Activated T-cell treated with anti-CD3 and anti-CD28 coated beads for 24 hours (primary cell): ENCODE measurements at places on chromosomes 16 and 17.
A peak's percentile ranks its signal among the peaks of the same experiment; 100 is the strongest.

DNA sequence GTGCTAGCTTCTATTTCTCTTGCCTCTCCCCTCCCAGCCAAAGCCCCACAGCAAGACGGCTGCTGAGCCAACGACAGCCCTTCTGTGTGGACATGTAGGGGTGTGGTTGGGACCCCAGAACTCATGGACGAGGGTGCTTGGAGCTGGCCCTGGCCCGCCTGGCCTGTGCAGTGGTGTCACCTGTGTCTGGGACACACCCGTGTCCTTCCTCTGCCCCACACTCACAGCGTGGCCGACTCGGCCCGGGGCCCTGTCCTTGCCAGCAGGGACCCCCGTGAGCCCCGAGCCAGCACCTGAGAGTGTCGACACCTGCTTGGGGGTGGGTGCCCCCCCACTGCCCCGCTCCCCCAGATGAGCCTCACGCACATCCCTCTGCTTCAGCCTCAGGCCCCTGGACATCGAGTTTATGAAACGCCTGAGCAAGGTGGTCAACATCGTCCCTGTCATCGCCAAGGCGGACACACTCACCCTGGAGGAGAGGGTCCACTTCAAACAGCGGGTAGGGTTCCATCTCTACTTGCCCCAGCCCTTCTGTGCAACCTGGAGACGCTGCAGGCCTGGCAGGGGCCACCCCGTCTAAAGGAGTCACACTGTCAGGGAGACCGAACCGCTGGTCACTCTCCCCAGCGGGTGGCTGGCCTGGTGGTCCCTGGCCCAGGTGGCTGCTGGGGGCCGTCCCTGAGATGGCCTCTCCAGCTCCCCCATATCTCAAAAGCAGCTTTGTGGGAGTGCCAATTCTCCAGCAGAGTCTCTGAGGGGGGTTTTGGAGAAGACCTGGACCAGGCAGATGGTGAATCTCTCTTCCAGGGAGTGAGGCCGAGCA lies 349.8 kb downstream of the SEC14L1 start:
- DNase-seq: no peak

- peak; percentile 69 for DNase-seq
These were observed at the start of gene PIK3R5 for GRCh38 chr17:8965394-8966168. PIK3R5 (minus strand) TSS chr17:8965707; CDS start chr17:8911494, 54,213 bp downstream.

DNA sequence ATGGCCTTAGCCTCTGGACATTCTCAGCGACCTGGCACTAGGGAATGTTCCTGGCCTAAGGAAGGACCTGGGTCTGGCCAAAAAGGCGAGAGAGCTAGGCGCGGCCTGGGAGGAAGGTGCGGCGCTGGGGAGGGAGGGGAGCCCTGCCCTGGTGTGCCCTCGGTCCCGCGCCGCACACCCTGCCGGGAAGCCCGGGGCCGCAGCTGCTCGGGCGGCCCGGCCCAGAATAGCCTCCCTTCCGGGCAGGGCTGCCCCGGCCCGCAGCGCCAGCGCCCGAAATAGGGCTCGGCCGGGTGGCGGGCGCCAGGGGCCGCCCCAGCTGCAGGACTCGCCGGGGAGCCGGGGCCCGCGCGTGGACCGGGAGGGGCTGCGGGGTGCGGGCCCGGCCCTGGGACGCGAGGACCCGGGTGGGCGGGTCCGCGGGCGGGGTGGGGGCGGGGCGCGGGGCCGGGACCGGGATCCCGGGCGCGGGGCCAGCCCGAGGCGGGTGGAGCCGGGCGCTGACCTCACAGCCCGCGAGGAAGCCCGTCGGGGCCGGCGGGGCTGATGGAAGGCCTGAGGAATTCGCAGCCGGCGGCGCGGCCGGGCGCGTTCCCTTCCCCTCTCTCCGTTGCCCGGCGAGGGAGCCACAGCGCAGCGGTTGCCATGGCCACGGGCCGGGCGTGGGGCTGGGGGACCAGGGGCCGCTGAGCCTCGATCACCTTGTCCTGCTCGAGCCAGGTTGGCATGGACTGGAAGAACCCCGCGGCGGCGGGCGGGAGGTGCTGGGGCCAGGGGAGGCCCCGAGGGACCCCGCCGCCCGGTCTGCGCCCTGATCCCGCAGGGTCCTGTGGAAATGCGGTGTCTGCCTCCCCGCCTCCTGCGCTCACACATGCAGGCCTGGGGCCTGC lies 18.1 kb downstream of the SOCS3 start:
- no peak for DNase-seq

GRCh38 chr16:12515746-12516145 lies 287.9 kb downstream of the CPPED1 start:
- no peak for DNase-seq

DNA sequence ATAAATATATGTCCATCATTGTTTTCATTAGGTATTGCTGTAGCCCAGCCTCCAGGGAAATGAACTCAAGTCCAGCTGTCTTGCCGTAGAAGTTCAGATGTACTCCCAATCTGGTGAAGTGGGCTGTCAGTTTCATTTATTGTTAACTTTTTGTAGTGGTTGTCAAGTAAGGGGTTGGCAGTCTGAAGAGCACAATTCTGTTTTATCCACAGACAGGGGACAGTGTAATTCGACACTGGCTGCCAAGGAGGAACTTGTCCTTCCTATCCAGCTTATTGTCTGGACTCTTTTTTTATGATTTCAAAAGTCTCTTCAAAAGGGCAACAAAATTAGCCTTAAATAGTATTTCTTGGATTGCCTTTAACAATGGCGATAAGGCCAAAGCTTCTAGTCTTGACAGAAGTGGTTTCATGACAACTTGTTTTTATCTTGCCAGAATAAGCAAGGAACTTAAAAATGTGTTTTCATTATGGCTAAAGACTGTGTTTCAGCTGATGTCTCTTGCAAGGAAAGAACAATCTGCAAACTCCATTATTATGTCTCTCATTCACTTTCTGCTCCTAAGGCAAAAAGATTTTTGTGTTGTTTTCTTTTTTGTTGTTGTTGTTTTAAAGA lies 73.9 kb upstream of the TANC2 start:
- DNase-seq: no peak

- no peak for DNase-seq
These were observed 985 bp upstream of the FZD2 start for GRCh38 chr17:44556166-44556831.

DNA sequence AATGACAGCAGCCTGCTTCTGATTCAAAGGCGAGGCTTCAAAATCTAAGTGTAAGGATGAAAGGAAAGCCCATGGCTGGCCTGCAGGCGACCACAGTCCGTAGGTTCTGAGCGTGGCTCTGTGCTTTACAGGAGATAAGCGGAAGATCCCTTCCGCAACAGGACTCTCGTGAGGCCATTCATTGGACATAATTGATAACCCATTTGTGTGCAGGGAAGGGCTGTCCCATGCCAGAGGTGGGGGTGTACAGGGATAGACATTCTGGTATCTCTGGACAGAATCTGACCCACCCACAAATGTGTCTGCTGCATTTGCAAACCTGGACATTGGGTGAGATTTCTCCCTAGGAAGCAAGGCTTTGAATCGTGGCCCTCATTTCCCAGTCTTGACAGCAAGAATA lies 4.0 kb downstream of the CYB561 start:
- no peak for DNase-seq

- DNase-seq: no peak
These were observed 136.7 kb downstream of the SNX11 start for GRCh38 chr17:48244121-48244711.

DNA sequence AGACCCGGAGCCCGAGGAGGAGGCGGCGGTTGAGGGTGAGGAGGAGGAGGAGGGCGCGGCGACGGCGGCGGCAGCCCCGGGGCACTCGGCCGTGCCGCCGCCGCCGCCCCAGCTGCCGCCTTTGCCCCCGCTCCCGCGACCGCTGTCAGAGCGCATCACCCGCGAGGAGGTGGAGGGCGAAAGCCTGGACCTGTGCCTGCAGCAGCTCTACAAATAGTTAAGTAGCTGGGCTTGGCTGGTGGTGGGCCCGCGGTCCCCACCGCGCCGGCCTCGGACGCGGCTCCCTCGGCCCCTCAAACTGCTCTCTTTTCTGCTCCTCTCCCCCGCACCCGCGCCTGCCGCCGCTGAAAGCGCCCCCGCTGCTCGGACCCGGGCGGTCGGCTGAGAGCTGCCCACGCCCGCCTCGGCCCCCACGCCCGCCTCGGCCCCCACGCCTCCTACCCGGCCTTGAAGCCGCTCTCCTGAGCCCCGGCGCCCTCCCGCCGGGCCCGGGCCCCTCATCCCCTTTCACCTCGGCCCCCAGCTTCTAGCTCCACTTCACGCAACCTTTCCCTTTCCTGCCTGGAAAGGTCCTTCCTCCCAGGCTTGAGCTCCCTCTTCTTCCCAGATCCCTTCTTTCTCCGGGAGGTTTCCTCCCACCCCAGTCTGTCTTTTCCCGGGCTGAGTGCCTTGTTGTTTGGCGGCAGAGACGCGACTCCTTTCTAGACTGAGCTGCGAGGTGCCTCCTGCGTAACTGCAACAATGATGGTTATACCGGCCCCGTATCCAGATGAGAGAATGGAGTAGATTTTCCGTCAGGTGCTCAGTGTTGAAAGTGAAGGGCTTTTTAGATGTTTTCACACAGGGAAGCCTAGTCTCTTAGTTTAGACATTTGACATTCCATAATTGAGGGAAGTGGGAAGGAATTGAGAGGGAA lies 850 bp downstream of the PPM1E start:
- no peak for DNase-seq

GRCh38 chr17:53137869-53138268 lies 684.9 kb upstream of the KIF2B start:
- DNase-seq: no peak

DNA sequence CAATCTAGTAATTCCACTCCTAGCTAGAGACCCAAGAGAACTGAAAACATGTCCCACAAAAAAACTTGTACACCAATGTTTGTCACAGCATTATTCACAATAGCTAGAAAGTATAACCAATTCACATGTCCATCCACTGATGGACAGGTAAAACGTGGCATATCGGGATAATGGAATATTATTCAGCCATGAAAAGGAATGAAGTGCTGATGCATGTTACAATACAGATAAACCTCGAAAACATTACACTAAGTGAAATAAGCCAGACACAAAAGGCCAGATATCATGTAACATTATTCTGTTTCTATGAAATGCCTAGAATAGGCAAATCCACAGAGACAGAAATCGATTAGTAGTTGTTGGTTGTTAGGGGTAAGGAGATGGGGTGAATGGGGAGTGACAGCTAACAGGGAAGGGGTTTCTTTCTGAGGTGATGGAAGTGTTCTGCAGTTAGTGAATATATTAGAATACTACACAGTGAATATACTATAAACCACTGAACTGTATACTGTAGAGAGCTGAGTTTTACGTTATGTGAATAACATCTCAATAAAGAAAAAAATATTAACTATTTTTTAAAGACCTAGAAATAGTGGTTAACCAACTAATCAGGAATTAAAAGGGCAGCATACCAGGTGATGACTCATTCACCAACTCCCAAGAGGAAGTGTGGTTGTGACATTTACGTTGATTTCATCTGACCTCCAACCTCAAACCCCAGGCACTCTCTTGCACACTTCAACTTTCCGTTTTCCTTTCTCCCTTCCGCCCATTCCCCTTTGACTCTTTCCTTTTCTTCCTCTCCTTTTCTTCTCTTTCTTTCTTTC lies 48.6 kb downstream of the GAS7 start:
- DNase-seq: no peak

- DNase-seq: no peak
These were observed 56.8 kb downstream of the HIC1 start for GRCh38 chr17:2111691-2112090.

GRCh38 chr16:25855063-25855462 lies 163.3 kb downstream of the HS3ST4 start:
- DNase-seq: no peak

DNA sequence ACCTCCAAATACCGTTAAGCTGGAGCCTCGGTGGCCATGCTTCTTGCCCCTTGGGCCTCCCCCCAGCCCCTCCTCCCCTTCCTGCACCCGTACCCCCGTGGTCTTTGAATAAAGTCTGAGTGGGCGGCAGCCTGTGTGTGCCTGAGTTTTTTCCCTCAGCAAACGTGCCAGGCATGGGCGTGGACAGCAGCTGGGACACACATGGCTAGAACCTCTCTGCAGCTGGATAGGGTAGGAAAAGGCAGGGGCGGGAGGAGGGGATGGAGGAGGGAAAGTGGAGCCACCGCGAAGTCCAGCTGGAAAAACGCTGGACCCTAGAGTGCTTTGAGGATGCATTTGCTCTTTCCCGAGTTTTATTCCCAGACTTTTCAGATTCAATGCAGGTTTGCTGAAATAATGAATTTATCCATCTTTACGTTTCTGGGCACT lies 928 bp downstream of the HBA1 start:
- DNase-seq: no peak

DNA sequence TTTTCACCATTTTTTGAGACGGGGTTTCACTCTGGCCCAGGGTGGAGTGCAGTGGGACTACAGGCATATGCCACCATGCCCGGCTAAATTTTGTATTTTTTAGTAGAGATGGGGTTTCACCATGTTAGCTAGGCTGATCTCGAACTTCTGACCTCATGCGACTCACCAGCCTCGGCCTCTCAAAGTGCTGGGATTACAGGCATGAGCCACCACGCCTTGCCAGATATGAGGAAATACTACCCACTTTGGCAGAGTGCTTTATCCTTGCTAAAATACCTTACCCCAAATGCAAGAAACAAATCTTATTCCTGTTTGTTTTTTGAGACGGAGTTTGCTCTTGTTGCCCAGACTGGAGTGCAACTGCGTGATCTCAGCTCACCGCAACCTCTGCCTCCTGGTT lies 62.9 kb upstream of the MGAT5B start:
- no peak for DNase-seq

DNA sequence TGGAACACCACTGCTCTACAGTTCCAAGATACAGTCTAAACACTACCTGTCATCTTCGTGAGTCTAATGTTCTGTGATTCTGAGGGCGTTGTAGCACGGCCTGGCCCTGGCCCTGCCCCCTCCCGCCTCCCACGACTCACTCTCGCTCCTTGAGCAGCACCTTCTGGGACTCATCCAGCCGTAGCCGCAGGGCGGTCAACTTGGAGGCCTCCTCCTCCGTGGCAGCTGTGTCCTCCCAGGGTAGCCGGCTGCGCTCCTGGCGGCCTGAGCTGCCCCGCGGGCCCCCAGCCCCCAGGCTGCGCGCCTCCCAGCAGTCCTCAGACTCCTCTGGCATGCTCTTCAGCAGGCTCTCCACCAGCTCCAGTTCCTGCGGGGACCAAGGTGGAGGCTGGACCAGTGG lies 10.6 kb downstream of the CCDC102A start:
- DNase-seq: no peak

DNA sequence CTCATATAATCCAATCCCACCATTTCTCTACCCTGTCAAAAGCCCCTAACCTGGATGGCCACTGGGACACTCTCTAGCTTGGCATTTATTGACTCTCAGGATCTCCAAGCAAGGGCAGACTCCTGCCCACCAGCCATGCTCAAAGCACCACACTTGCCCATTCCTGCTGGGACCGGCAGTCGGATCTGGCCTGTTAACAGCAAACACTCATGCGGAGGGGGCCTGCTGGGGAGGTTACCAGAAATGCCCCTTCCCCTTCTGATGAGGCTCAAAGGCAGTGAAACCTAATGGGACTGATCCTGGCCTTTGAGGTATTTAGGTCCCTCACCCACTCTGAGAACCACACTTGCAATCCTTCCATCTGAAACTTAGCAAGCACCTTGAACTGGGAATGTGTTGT lies 6.5 kb upstream of the CCL1 start:
- DNase-seq: no peak

- DNase-seq: no peak
These were observed 31.7 kb downstream of the RPH3AL start for GRCh38 chr17:320809-321385.

- DNase-seq: no peak
These were observed 33.1 kb downstream of the ABR start for GRCh38 chr17:1146561-1147265.

- DNase-seq: no peak
These were observed 77.1 kb downstream of the USP31 start for GRCh38 chr16:23072084-23072599.
